Astrocyte (in vitro differentiated cells and primary cell): ENCODE measurements at places on chromosomes 2 and 18.

DNA sequence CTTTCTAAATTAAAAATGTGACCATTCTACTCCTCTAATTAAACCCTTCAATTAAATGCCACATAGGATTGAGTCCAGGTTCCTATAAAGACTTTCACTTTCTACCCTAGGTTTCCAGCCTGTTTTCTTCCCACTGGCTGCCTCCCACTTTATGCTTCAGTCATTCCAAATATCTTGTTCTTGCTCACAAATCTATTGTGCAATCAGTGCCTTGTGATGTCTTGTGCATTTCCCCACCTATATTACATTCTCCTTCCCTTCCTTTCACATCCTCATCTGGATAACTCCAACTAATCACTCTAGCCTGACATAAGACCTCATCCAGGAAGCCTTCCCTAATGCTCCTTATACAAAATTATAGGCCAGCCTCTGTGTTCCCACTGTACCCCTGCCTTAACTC, 281.7 kb upstream of the LRATD1 start:
- no peak for DNase-seq

DNA sequence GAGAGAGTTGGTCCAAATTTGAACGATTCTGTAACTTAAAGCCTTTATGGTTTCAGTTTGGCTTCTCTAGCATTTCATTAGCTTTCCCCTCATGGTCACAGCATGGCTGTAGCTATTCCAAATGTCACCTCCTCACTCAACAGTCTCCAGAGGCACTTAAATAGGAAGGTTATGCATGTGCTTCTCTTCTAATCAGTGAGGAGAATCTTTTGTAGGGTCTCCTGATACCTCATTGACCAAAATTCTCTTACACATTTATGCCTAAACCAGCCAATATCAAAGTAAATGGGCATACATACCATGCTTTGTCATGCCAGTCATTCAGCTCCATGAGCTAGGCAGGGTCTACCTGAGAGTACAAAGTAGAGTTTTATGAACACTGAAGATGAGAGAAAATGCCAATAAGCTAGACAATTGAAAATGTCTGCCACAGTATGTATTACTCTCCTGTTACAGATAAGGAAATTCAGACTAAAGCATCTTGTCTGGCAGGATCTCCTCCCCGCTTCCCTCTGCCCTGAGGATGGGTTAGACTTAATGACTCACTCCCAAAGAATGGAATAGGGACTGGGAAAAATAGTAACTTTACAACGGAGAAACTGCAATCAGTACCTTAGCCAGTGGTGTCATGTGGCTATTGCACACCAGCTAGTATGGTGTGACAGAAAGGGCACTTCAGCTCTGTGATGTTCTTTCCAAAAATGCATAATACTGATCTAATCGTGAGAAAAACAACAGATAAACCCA, 15.4 kb downstream of the DSG2 start:
- peak; percentile 88 for DNase-seq

DNA sequence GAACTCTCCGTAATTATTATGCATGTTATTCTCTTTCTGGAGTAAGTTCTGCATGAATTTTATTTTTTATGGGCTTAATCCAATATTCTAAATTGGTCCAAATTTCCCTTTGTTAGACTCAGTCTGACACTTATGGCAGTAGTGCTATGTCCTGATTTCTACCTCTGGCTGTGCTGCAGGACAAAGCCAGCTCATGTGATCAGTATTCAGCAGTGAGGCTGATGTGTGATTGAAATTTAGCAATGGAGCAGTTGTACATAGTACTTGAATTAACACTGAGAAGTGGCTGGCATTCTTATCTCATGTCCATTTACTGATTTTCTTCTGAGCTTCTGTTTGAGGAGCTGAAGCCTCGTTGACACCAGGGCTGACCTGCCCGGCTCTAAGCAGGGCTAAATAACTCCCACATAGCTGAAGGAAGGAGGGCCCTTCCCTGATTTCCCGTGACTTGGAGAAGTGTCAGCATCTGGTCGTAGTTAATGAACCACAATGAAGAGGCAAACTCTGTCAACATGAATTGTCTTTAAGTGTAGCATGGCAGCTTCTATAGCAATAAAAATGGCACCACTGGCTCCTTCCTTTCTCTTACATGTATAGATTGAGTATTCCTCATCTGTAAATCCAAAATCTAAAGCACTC, 159.0 kb upstream of the RASGRP3 start:
- no peak for DNase-seq

DNA sequence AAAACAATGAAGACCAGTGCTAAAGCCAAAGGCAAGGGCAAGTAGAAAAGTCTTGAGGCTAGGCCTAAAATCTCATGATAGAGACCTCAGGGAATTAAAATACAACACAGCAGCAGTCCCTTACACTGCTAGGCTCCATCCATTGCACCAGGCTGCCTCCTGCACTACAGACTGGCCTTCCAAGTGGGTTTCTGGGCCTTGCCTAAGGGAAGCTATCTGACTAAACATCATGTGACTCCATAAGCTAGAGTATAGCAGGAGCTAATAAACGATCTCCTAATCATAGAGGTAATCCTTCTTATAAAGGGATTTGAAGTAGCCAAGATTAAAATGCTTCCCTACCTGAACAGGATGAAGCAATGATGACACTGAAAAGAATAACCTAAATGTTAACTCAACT, 77.6 kb upstream of the NFU1 start:
- no peak for DNase-seq

GRCh38 chr2:236600892-236601291, 31.3 kb downstream of the ACKR3 start:
- DNase-seq, result no peak

- DNase-seq, result no peak
These were observed 418.9 kb upstream of the FANCL start for GRCh38 chr2:58660046-58660445.

GRCh38 chr2:240620859-240621258, 4.4 kb upstream of the GPR35 start:
- no peak for DNase-seq

DNA sequence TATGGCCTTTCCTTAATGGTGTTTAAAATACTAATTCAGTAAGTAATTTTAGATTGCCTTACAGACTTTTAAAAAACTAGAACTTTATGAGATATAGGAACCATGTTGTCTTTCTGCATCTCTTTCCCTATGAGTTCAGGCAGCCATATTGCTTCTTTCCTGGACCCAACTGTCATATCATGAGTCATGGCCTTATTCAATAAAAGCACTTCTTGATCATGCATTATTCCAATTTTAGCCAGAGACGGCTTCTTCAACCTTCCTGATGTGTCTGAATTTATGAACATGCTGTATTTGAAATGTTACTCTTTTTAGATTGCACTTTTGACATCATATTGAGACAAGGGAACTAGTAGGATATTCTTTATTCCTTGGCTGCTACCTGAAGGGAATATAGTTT, 65.4 kb upstream of the MAP3K20 start:
- DNase-seq, result no peak
